ENCODE measurements at places on chromosomes 4 and X.

- no peak for DNase-seq
These were observed 312.2 kb downstream of the TMA16 start for GRCh38 chr4:163806653-163807052.

- no peak for DNase-seq
These were observed 31.5 kb upstream of the DIPK2B start for GRCh38 chrX:45232139-45232538.

DNA sequence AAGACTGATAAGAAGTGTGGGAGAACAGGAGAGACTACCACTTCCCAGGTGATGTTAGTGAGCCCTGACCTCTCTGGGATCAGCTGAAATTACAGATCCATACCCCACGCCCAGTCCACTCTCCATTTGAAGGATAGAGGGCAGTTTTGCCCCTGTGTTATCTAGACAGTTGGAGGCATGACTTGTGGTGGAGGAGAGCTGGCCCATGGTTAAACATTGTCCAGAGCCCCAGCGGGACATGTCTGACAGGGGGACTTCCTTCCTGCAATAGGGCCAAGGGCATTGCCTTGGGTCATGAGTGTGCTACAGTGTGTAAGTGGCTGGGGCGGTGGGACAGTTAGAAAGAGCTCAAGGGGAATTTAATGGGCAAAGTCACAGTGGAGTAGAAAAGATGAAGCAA, 181.1 kb downstream of the MID1IP1 start:
- DNase-seq: no peak

DNA sequence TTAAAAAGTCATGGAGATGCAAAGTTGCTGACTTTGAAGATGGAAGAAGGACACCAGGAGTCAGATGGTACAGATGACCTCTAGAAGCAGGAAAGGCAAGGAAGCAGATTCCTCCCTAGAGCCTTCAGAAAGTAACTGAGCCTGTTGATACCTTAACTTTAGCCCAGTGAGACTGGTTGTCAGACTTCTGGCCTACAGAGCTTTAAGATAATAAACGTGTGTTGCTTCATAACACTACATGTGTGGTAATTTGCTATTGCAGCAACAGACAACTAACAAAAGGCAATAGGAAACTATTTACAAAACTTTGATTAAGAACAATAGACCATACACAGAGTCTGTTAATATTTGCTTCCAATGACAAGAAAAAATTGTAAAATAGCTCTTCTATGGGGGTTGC, 102.0 kb upstream of the USP38 start:
- no peak for DNase-seq

- no peak for DNase-seq
These were observed 756.5 kb downstream of the C4orf33 start for GRCh38 chr4:129852434-129852833.

DNA sequence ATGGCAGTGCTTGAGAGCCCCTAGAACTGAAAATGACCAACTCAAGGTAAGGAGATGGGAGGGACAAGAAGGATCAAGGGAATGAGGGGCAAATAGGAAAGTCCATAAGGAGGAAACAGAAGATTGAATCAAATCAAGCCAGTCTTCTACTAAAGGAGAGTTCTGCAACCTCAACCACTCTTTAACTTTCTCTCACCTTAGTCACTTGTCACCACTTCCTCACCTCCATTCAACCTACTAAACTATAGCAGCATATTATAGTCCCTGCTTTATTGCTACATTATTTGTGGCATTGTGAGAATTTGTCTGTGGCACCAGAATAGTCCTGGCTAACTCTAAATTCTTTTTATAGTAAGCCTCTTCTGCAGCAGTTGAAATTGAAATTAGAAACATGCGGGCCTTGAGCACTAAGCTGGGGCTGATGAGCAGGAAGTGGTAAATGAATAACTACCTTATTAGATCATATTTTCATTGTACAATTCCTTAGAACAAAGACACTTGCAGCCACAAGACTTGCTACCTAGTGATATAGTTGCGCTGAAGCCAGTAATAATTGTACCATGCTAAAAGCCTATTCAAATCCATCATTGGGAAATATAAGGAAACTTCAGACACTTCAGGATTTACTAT, 336.9 kb downstream of the ZNF674 start:
- DNase-seq: no peak

All from stimulated activated CD8-positive, alpha-beta memory T cell treated with anti-CD3 and anti-CD28 coated beads, Interleukin-2, amount 100 ng/mL, for 1 hour (primary cell).